ENCODE measurements at places on chromosomes 2 and 18. TPM values are rescaled to one million over a fixed set of nuclear protein-coding genes. Genes with fewer than 3 reads are reported as not detected.

TNFAIP6 gene
- total RNA-seq: not detected

PDCD1 gene
- total RNA-seq: 8.3 TPM

CPS1 gene
- 0.86 TPM for total RNA-seq

ATP5MC3 gene
- total RNA-seq: 308 TPM

ALPP gene
- total RNA-seq: not detected

ANKRD29 gene
- not detected for total RNA-seq

SKOR2 gene
- total RNA-seq: not detected

PSMA8 gene
- 2.1 TPM for total RNA-seq

FBXO41 gene
- total RNA-seq: 11.8 TPM

SEPTIN10 gene
- total RNA-seq: 2.7 TPM

GAL3ST2 gene
- total RNA-seq: not detected

SP140 gene
- total RNA-seq: 95.1 TPM

PROKR1 gene
- not detected for total RNA-seq

LINC00305 gene
- not detected for total RNA-seq

ITM2C gene
- 13.0 TPM for total RNA-seq

COL4A4 gene
- not detected for total RNA-seq

POTEJ gene
- total RNA-seq: not detected

CFLAR gene
- total RNA-seq: 222 TPM

C2orf15 gene
- total RNA-seq: 1.4 TPM

EFEMP1 gene
- total RNA-seq: not detected

RAB17 gene
- total RNA-seq: not detected

ALPI gene
- total RNA-seq: not detected

SERPINB5 gene
- total RNA-seq: not detected

C1GALT1C1L gene
- total RNA-seq: not detected

COL4A3 gene
- total RNA-seq: not detected

SNED1 gene
- 0.35 TPM for total RNA-seq

ASB18 gene
- not detected for total RNA-seq

C2orf80 gene
- total RNA-seq: not detected

SPR gene
- total RNA-seq: 8.7 TPM

ARID5A gene
- total RNA-seq: 349 TPM

SMYD1 gene
- total RNA-seq: not detected

TMBIM1 gene
- total RNA-seq: 43.1 TPM

CREG2 gene
- total RNA-seq: not detected

GPBAR1 gene
- total RNA-seq: 0.10 TPM

SLC9A2 gene
- 0.07 TPM for total RNA-seq

EML6 gene
- total RNA-seq: 0.49 TPM

NEU2 gene
- total RNA-seq: not detected

PLB1 gene
- 1.3 TPM for total RNA-seq

SCN7A gene
- not detected for total RNA-seq

VWA3B gene
- not detected for total RNA-seq

CELF4 gene
- not detected for total RNA-seq

DSG4 gene
- total RNA-seq: not detected

SERPINB4 gene
- not detected for total RNA-seq

KCNK3 gene
- total RNA-seq: not detected

SCN2A gene
- 0.10 TPM for total RNA-seq

ZSWIM2 gene
- not detected for total RNA-seq

ORMDL1 gene
- 34.6 TPM for total RNA-seq
